Ascending aorta (tissue), 2 donors: ENCODE measurements at places on chromosomes 2 and 18.

GRCh38 chr2:234257859-234258561, 207.5 kb downstream of the SPP2 start:
- DNase-seq, result no peak
- H3K36me3 ChIP-seq, result no peaks in the 10 kb centered on the region
- no peaks in the 10 kb centered on the region for H3K4me1 ChIP-seq
- no peak overlapping the region for H3K27ac ChIP-seq
- H3K27me3 ChIP-seq, result no peaks in the 10 kb centered on the region

- no peaks in the 10 kb centered on the region for H3K27me3 ChIP-seq
- peak overlapping the region; percentile 56 for H3K27ac ChIP-seq
- DNase-seq, result peak; percentile 43
- no peaks in the 10 kb centered on the region for H3K36me3 ChIP-seq
- no peak overlapping the region for H3K4me3 ChIP-seq
These were observed 24.3 kb downstream of the INPP5D start for GRCh38 chr2:233084488-233084887.

- no peaks in the 10 kb centered on the region for H3K27me3 ChIP-seq
- no peak overlapping the region for H3K27ac ChIP-seq
- H3K4me3 ChIP-seq, result no peak overlapping the region
- no peak for DNase-seq
These were observed 35.1 kb downstream of the TANC1 start for GRCh38 chr2:159003555-159003954.

- H3K27ac ChIP-seq, result no peak overlapping the region
- no peaks in the 10 kb centered on the region for H3K4me1 ChIP-seq
- H3K27me3 ChIP-seq, result no peaks in the 10 kb centered on the region
- no peak overlapping the region for H3K4me3 ChIP-seq
- no peak for DNase-seq
These were observed 184.4 kb downstream of the DYSF start for GRCh38 chr2:71637736-71638135.

- H3K4me3 ChIP-seq, result no peak overlapping the region
- H3K36me3 ChIP-seq, result no peaks in the 10 kb centered on the region
- H3K27me3 ChIP-seq, result no peaks in the 10 kb centered on the region
- no peak for DNase-seq
- no peaks in the 10 kb centered on the region for H3K4me1 ChIP-seq
These were observed 75.7 kb downstream of the FTCDNL1 start for GRCh38 chr2:199775267-199775666.

- no peak overlapping the region for H3K27ac ChIP-seq
- H3K36me3 ChIP-seq, result no peaks in the 10 kb centered on the region
- no peaks in the 10 kb centered on the region for H3K27me3 ChIP-seq
- no peak overlapping the region for H3K4me3 ChIP-seq
- DNase-seq, result peak; percentile 56
These were observed 26.7 kb upstream of the ALLC start for GRCh38 chr2:3631161-3631850.

DNA sequence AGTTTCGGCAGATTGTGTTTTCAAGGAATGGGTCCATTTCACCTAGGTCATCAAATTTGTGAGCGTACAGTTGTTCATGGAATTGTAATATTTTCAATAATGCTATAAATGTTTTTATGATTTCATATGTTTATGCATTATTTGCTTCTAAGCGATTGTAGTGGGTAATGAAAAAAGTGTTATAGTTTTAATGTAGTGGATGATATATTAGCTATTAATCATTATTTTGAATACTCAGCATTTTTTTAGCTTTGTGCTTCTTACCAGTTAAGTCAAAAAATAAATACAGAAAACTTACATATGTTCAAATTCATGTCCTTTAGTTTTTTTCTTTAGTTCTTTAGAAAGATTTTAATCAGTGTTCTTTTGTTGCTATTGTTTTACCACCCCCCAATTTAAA, 677.0 kb downstream of the STK39 start:
- H3K36me3 ChIP-seq, result no peaks in the 10 kb centered on the region
- H3K4me3 ChIP-seq, result no peak overlapping the region
- DNase-seq, result no peak
- H3K27me3 ChIP-seq, result no peaks in the 10 kb centered on the region
- H3K27ac ChIP-seq, result no peak overlapping the region
- H3K4me1 ChIP-seq, result no peaks in the 10 kb centered on the region

DNA sequence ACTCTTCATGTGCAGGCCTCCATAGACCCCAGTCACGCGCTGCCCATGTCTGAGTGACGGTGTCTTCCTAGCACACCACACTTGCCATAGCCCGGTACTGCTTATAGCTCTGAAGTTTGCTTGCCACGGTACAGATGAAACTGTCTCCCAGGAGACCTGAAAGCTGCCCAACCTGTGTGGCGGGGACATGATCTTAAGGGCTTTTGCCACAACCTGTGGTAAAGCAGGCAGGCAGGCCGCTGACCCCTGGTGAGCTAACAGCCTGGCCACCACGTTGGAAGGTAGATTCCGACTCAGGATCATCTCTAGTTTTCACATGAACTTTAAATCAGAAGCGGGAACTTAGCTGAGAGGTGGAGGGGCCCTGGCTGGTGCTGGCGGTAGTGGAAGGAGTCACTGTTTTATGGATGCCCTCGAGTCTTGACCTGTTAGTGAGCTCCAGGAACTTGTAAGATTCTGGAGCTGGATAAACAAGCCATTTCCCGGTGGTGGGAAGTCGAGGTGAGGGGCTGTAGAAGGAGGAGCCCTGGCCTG, 153.3 kb downstream of the ZNF236 start:
- no peaks in the 10 kb centered on the region for H3K27me3 ChIP-seq
- H3K4me3 ChIP-seq, result no peak overlapping the region
- DNase-seq, result peak; percentile 54
- H3K36me3 ChIP-seq, result peaks cover 5% of the 10 kb centered on the region
- no peak overlapping the region for H3K27ac ChIP-seq
- no peaks in the 10 kb centered on the region for H3K4me1 ChIP-seq

DNA sequence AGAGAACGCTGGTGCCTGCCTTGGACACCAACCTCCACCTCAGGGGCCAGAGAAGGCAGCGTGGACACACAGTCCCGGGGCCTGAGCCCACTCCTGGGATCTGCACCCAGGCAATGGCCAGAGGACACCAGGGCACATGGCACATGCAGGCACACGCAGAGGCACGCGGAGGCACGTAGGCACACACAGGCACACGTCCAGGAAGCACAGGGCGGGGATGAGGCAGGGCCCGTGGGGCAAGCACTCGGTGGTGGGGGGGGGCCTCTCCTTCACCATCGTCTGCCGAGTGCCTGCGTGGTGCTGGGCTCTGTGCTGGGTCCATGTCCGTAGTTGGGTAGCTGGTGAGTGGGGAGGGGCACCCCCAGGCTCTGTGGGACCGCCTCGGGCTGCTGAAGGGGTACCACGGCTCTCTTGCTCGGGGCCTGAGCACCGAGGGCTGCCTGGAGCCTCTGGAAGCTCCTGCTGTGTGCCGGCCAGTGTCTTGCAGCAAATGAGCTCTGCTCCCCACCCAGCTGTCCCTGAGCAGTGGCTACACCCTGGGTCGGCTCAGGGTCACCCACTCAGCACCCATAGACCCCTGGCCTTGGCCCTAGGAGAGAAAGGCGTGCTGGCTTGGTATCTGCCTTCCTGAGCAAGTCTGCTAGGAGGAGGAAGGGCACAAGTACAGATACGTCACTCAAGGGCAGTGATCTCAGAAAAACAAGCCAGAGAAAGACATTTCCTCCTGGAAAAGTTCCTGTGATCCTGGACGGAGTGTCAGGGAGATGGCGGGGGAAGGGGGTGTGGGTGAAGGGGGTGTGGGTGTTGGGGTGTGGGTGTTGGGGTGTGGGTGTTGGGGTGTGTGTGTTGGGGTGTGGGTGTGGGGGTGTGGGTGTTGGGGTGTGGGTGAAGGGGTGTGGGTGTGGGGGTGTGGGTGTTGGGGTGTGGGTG, 26.4 kb downstream of the RTP5 start:
- peak; percentile 58 for DNase-seq
- H3K27ac ChIP-seq, result peak overlapping the region; percentile 66
- H3K4me3 ChIP-seq, result no peak overlapping the region
- no peaks in the 10 kb centered on the region for H3K4me1 ChIP-seq

- H3K4me3 ChIP-seq, result no peak overlapping the region
- no peaks in the 10 kb centered on the region for H3K36me3 ChIP-seq
- no peak for DNase-seq
- no peaks in the 10 kb centered on the region for H3K4me1 ChIP-seq
- H3K27me3 ChIP-seq, result no peaks in the 10 kb centered on the region
These were observed 1055.5 kb upstream of the KLHL29 start for GRCh38 chr2:22329211-22330154.

- no peak overlapping the region for H3K4me3 ChIP-seq
- H3K27me3 ChIP-seq, result no peaks in the 10 kb centered on the region
- DNase-seq, result no peak
- H3K4me1 ChIP-seq, result no peaks in the 10 kb centered on the region
These were observed 653.7 kb downstream of the DCDC2C start for GRCh38 chr2:4357121-4357520.

GRCh38 chr2:202479090-202479489, 103.0 kb downstream of the BMPR2 start:
- H3K4me3 ChIP-seq, result no peak overlapping the region
- no peaks in the 10 kb centered on the region for H3K36me3 ChIP-seq
- H3K4me1 ChIP-seq, result no peaks in the 10 kb centered on the region
- no peaks in the 10 kb centered on the region for H3K27me3 ChIP-seq
- H3K27ac ChIP-seq, result no peak overlapping the region

GRCh38 chr18:78510636-78511035, 469.0 kb upstream of the SALL3 start:
- H3K4me3 ChIP-seq, result no peak overlapping the region
- DNase-seq, result no peak
- H3K27me3 ChIP-seq, result no peaks in the 10 kb centered on the region

GRCh38 chr18:53441761-53442414, 782.6 kb downstream of the MBD2 start:
- H3K27me3 ChIP-seq, result no peaks in the 10 kb centered on the region
- no peaks in the 10 kb centered on the region for H3K36me3 ChIP-seq
- H3K4me3 ChIP-seq, result no peak overlapping the region
- DNase-seq, result no peak
- H3K27ac ChIP-seq, result no peak overlapping the region
- no peaks in the 10 kb centered on the region for H3K4me1 ChIP-seq

GRCh38 chr2:65518751-65519150, 86.4 kb upstream of the SPRED2 start:
- no peak overlapping the region for H3K4me3 ChIP-seq
- H3K27me3 ChIP-seq, result no peaks in the 10 kb centered on the region
- DNase-seq, result no peak
- H3K4me1 ChIP-seq, result no peaks in the 10 kb centered on the region
- H3K36me3 ChIP-seq, result no peaks in the 10 kb centered on the region

- peaks cover 2% of the 10 kb centered on the region for H3K36me3 ChIP-seq
- no peaks in the 10 kb centered on the region for H3K27me3 ChIP-seq
- peaks cover 10% of the 10 kb centered on the region for H3K4me1 ChIP-seq
- peak; percentile 72 for DNase-seq
- H3K4me3 ChIP-seq, result no peak overlapping the region
- H3K27ac ChIP-seq, result no peak overlapping the region
These were observed 3.1 kb upstream of the MOB1A start for GRCh38 chr2:74181739-74182138.

DNA sequence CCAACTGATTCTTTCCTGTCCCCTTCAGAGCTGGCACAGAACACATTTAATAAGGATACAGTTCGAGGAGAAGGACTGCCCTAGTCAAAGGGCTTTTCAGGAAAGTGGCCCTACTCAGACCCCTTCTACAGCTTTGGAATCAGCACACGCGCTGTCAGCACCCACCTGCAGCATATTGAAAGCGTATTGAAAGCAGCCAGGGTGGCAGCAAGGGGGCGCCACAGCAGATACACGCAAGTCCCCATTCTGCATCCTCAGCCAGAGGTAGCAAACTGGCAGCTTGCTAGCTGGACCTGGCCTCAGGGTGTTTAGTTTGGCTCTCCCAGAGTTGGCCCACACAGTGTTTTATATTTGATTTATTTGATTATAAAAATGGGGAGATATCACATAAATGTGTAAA, 101.0 kb upstream of the NT5C1B start:
- no peaks in the 10 kb centered on the region for H3K36me3 ChIP-seq
- H3K27ac ChIP-seq, result no peak overlapping the region
- H3K4me3 ChIP-seq, result no peak overlapping the region
- H3K4me1 ChIP-seq, result no peaks in the 10 kb centered on the region

GRCh38 chr2:237725661-237726060, 72.9 kb upstream of the RBM44 start:
- no peak for DNase-seq
- H3K27ac ChIP-seq, result no peak overlapping the region
- H3K4me1 ChIP-seq, result peaks cover 5% of the 10 kb centered on the region
- H3K36me3 ChIP-seq, result peaks cover 7% of the 10 kb centered on the region

- DNase-seq, result no peak
- H3K36me3 ChIP-seq, result no peaks in the 10 kb centered on the region
- no peak overlapping the region for H3K4me3 ChIP-seq
- no peaks in the 10 kb centered on the region for H3K27me3 ChIP-seq
These were observed 3.7 kb upstream of the SPEG start for GRCh38 chr2:219430633-219431615.

DNA sequence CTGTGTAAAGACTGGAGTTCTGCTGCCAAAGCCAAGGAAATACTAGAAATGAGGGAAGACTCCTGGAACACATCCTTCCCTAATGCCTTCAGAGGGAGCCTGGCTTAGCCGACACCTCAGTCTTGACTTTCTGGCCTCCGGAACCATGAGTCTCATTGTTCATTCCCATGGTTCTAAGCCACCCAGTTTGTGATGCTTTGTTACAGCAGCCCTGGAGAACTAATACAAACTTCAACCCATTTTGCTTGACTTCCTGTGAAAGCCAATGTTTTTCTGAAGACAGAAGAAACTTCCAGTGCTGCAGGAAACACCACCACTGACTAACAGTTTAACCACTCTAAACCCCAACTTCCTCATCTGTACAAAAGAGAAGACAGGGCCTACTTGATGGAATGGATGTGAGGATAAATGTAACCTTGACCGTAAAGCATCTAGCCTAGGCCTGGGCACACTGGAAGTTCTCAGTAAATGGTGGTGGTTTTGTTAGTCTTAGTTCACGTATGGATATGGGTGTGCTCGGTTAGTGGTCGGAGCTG, 85.9 kb upstream of the RFX8 start:
- no peak for DNase-seq
- H3K27me3 ChIP-seq, result no peaks in the 10 kb centered on the region
- H3K4me1 ChIP-seq, result peaks cover 15% of the 10 kb centered on the region

GRCh38 chr2:107737756-107738155, 88.9 kb upstream of the RGPD4 start:
- no peaks in the 10 kb centered on the region for H3K36me3 ChIP-seq
- no peaks in the 10 kb centered on the region for H3K4me1 ChIP-seq
